ENCODE measurements at places on chromosomes 6 and 20. TPM values are rescaled to one million over a fixed set of nuclear protein-coding genes. Genes with fewer than 3 reads are reported as not detected.
A peak's percentile ranks its signal among the peaks of the same experiment; 100 is the strongest.

NHLRC1 gene
- 2.6 TPM for total RNA-seq

CALHM6 gene
- total RNA-seq = 1.0 TPM

GPX5 gene
- total RNA-seq = not detected

BPIFA3 gene
- not detected for total RNA-seq

SPATS1 gene
- not detected for total RNA-seq

SLC24A3 gene
- total RNA-seq = 12.1 TPM

CST5 gene
- not detected for total RNA-seq

GDAP1L1 gene
- total RNA-seq = 51.8 TPM

ARMH2 gene
- not detected for total RNA-seq

GRCh38 chr6:43091436-43091991 is 15.4 kb downstream of the PTK7 start:
- DNase-seq = no peak

- no peak for DNase-seq
These were observed 29.4 kb upstream of the KIF25 start for GRCh38 chr6:167968091-167968490.

DNA sequence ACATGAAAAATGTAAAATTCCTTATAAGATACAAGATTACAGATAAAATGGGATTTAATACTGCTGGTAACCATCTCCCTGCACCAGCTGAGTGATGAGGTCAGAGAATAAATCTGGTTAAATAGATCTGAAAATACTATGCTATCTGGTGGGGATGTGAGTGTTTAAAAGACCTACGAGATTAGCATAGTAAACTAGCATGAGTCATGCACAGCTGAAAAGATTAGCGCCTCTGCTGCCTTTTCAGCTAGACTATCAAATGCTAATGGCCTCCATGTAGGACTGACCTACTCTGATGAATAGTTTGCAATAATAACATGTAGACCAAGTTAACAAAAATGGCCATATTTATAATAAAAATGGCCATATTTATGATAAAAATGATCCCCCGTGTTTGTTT is 553.3 kb downstream of the C6orf118 start:
- DNase-seq = no peak

GRCh38 chr6:56222499-56222898 is 24.9 kb downstream of the COL21A1 start:
- DNase-seq = no peak

GRCh38 chr6:107657755-107658461 is 166.2 kb downstream of the SCML4 start:
- DNase-seq = peak; percentile 59

DNA sequence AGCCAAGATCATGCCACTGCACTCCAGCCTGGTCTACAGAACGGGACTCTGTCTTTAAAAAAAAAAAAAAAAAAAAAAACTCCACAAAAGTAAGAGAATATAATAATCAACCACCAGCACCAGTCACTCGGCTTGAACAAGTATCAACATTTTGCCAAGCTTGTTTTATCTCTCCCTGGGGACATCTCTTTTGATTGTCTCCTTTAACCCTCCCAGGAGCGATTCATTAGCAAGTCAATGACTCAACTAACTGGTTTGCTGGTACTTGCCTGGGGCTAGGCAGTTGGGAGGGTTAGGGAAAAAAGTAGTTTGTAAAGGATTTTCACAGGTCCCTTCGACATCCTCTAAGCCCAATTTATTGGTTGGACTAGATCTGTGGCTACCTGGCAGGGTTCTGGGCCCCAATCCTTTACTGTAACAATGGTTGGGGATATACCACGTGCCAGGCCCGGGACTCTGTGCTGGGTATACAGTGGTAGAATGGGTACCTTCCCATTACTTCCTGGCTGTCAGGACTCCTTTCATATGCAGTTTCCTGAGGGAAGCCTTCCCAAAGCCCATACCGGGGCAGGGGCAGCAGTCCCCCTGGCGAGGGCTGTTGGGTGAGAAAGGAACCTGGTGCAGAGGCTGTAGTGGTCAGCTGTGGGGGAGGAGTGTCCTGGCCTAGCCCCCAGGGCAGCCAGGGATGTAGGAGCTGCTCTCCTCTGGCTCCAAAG is 12.2 kb downstream of the TGIF2 start:
- no peak for DNase-seq

GRCh38 chr6:47197682-47198640 is 111.7 kb downstream of the TNFRSF21 start:
- no peak for DNase-seq

DNA sequence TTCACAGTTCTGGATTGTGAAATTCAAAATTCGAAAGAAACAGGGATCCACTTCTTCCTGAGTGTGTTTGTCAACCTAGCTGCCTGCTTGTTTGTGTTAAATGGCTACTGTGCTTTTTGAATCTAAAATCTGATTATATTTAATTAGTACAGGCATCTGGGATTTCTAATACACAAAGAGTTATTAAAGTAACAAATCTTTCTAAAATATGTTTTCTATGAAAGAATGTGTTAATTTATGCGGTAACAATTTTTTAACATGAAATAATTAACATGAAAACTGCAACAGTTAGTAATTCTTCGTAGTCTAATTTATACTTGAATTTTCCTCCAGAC is 81.2 kb upstream of the TRAF3IP2 start:
- DNase-seq = no peak

DNA sequence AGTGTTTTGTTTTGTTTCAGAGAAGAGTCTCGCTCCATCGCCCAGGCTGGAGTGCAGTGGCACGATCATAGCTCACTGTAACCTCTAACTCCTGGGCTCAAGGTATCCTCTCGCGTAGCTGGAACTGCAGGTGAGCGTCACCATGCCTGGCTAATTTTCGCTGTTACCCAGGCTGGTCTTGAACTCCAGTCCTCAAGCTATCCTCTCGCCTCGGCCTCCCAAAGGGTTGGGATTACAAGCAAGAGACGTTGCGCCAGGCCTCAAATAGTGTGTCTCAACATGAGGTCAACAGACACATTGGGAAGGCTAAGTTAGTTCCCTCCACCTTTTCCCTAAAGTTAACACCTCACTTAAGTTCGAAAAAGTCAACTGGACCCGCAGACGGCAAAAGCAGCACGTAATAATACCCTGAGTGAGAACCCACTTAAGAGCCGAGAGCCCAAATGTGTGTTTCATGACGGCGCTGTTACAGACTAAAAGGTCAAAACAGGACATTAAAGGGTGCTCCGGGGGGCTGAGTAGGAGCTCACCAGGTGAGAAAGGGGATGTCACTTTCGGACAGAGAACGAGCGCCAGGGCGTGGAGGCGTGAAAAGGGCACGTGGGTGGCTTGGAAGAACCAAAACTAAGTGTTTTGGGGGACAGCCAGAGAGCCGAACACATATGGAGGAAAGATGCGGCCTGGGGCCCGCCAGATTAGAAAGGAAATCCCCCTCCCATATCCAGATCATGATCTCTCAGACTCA is 499 bp downstream of the TTI1 start:
- DNase-seq = no peak

- DNase-seq = no peak
These were observed 22.3 kb downstream of the CDH4 start for GRCh38 chr20:61274326-61274725.

DNA sequence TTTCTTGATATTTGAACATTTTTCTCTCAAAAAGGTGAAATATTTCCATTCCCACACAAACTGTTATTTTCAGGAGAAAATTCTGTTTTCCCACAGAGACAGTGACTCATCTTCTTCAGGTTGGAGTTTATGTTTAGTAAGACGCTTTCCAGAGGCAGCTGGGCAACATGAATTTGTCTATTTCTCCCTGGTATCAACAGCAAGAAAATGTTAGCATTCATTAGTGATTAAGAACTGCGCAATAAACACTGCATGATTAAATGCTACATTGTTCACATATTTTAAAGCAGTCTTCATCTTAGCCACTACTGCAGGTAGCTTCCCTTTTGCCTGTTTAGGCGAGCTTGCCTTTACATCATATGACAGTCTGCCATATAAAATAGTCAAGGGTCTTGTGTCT is 295.7 kb downstream of the C6orf118 start:
- DNase-seq = no peak

GRCh38 chr20:3550837-3551236 is 80.0 kb downstream of the ATRN start:
- DNase-seq = no peak

DNA sequence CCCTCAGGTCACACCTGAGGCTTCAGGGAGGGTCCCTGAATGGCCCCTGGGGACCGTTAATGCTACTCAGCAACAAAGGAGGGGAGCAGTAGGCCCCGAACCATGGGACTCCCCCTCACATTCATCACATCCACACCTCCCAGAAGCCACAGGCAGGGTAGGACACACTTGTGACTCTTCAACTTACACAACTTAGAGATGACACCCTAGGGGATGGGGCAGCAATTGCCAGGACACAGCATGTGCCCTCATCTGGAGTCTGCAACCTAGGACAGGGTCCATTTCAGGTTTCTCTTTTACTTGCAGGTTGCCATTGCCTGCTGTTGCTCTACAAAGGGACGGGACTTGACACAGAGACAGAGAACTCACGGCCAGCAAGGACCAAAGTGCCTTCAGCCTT is 770 bp downstream of the ULBP3 start:
- DNase-seq = no peak

GRCh38 chr6:22350109-22350508 is 53.3 kb upstream of the PRL start:
- no peak for DNase-seq

DNA sequence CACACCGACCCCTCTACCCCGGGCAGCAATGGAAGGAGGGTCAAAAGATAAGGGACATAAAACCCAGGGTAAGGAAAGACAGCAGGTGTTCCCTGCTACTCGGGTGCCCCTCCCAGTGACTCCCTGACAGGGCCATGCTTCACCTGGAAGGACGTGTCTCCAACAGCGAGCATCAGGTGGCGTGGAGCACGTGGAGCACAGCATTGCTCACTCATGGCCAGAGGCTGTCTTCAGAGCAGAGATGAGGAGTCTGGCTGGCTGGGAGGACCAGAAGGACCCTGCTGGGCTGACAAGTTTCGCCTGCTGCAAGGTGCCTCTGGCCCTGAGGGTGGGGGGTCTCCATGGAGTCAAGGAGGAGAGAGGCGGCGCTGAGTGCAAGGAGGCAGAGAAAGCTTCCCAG is 15.3 kb upstream of the CDH22 start:
- DNase-seq = no peak

DNA sequence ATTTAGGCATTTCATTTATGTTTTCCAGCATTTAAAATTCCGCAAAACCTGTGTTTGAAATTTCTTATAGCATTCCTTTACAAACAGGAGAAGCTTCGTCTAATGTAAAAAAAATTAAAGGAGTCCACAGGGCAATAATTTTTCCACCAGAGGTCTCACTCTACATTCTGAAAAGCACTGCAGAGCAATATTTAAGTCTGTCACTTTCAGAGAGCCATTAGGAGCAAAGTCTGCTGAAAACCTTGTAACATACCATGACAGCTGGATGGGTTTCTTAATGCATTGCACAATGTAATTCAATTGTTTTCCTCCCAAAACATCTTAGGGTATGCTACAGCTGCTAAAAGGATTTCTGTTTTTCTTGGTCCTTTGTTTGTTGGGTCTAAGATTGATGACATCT is 18.0 kb downstream of the BAG2 start:
- DNase-seq = no peak

GRCh38 chr6:47147175-47147727 is 105.1 kb upstream of the ADGRF1 start:
- DNase-seq = no peak

GRCh38 chr20:62357187-62357667 is 9.9 kb downstream of the LAMA5 start:
- no peak for DNase-seq

GRCh38 chr6:46032110-46032998 is 16.7 kb upstream of the CLIC5 start:
- no peak for DNase-seq

DNA sequence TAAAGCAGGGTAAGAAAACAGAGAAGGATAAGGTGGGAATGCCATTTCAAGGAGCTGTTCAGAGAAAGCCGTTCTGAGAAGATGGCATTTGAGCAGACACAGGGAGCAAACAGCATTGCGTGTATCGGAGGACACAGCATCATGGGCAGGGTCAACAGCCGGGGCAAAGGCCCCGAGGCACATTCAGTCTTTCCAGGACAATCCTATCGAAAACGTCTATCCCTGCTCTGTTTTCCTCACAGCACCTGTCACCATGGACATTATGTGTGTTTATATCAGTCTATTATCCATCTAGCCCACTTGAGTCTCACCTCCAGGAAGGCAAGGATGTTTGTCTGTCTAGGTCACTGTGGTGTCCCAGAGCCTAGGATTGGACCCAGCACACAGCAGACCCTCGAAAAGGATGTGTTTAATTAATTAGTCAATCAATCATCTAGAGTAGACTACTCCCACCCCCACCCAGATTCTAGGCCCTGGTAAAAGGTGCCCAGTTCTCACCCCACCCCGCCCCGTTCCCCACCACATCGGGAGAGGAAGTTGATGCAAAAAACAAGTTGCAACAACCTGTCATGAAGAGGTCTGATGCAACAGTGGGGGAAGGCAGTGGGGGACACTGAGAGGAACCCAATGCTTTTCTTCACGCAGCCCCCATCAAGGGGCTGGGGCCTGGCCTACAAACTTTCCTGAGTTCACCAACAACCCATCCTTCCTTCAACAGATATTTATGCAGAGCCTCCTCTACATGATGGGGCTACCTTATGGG is 66.6 kb downstream of the PREX1 start:
- no peak for DNase-seq

- DNase-seq = no peak
These were observed 858.1 kb downstream of the MAFB start for GRCh38 chr20:39830903-39831302.

DNA sequence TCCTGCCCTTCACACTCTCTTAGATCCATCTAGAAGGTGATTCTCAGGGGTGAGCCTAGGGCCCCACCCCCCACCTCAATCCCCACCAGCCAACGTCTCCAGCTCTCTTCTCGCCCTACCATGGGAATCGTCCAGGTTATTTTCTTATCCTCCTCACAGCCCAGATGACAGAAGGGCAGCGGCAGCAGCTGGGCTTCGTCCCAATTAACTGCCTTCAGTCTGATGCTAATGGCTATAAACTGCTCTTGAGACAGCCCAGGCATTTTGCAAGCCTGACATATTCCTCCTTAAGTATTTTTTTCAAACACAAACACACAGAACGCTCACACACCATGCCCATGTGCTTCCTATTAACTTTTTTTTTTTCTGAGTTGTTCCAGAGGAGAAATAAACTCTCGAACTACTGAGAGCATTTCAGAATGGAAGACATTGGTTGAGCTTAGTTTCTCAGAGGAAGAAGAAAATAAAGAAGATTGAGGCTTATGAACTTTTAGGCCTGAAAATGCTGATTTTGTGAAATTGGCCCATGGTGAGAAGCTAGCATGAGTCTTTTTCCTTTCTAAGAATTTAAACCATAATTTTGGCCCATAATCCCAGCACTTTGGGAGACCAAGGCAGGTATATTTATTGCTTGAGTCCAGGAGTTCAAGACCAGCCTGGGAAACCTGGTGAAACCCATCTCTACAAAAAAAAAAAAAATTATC is 124.6 kb downstream of the EYA2 start:
- DNase-seq = no peak

DNA sequence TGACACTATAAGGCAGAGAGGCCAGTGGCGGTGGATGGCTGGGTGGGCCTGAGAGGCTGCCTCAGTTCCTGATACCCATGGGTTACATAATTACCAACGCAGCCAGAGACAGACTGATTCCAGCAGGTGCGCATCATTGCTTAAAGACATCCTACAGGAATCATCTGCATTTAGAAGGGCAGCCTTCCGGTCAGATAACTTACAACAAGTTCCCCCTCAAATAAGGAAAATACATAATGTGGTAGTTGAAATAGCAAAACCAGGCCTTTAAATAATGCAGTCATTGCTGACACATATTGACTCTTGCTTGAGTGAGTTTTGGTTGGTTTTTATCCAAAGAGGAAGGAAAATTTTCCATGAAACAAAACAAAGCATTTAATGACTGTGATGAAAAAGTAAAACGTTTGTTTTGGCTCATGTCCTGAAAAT is 81.9 kb downstream of the SIM1 start:
- DNase-seq = no peak

Measured in dorsolateral prefrontal cortex (tissue), 122 donors.